Regular cardiac myocyte (primary cell): ENCODE measurements at places on chromosomes 6 and 20. TPM values are rescaled to one million over a fixed set of nuclear protein-coding genes. Genes with fewer than 3 reads are reported as not detected.

Gene CNR1
- under 0.01 and 0.28 TPM in 2 replicates for total RNA-seq

Gene ARFGEF3
- 0.19 and 0.56 TPM in 2 replicates for total RNA-seq

Gene SF3B5
- total RNA-seq, result 80.6 and 145 TPM in 2 replicates

Gene INSM1
- total RNA-seq, result not detected in 2 replicates

Gene TINAG
- total RNA-seq, result not detected in 2 replicates

Gene FAM209B
- not detected in 2 replicates for total RNA-seq

Gene NRSN1
- total RNA-seq, result not detected in 2 replicates

Gene E2F1
- total RNA-seq, result 2.8 and 16.1 TPM in 2 replicates

Gene PKHD1
- under 0.01 TPM in 2 replicates for total RNA-seq

Gene GTF2H4
- total RNA-seq, result 7.3 and 13.8 TPM in 2 replicates
